ENCODE measurements at places on chromosomes 11 and 22. TPM values are rescaled to one million over a fixed set of nuclear protein-coding genes. Genes with fewer than 3 reads are reported as not detected.

- H3K27me3 ChIP-seq, result no peaks in the 10 kb centered on the region
- no peak overlapping the region for H3K4me3 ChIP-seq
- no peak for DNase-seq
- peaks cover 62% of the 10 kb centered on the region for H3K4me1 ChIP-seq
- no peak overlapping the region for H3K27ac ChIP-seq
Measured at GRCh38 chr11:446891-447290, 3.2 kb upstream of the PTDSS2 start.

The SLC43A3 gene
- 70.4 TPM for total RNA-seq

The HIRA gene
- total RNA-seq, result 17.7 TPM

The SEPTIN5 gene
- 116 TPM for total RNA-seq

- no peak overlapping the region for H3K4me3 ChIP-seq
- H3K27ac ChIP-seq, result no peak overlapping the region
- DNase-seq, result no peak
- no peaks in the 10 kb centered on the region for H3K36me3 ChIP-seq
- peaks cover 31% of the 10 kb centered on the region for H3K4me1 ChIP-seq
- no peaks in the 10 kb centered on the region for H3K27me3 ChIP-seq
Measured at GRCh38 chr11:60910711-60911380, 3.1 kb upstream of the TMEM109 start.

The KRTAP5-8 gene
- total RNA-seq, result 8.9 TPM

- no peak for DNase-seq
- no peaks in the 10 kb centered on the region for H3K36me3 ChIP-seq
- no peaks in the 10 kb centered on the region for H3K4me1 ChIP-seq
- H3K27ac ChIP-seq, result no peak overlapping the region
Measured at GRCh38 chr22:47596176-47596690, 833.8 kb downstream of the TBC1D22A start.

The IL18 gene
- 167 TPM for total RNA-seq

The TMPRSS4 gene
- 2.7 TPM for total RNA-seq

DNA sequence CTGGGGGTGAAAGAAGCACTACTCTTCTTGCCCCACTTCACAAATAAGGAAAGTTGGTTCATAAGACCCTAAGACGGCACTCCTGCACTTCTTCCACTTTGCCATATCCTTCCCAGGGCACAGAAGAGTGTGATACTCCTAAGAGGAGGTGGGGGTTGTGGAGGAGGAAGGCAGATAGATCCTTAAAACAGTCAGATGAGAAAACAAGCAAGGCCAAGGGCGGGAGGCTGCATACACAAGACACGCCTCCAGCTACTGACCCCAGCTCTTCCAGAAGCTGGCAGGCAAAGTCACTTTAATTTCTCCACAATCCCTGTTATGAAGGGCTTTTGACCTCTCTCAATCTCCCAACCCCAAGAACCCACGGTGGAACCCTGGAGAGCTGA is 1.6 kb upstream of the CHRM4 start:
- H3K4me1 ChIP-seq, result peaks cover 43% of the 10 kb centered on the region
- peaks cover 20% of the 10 kb centered on the region for H3K36me3 ChIP-seq
- no peak for DNase-seq
- peaks cover 43% of the 10 kb centered on the region for H3K27me3 ChIP-seq
- H3K27ac ChIP-seq, result no peak overlapping the region
- peak overlapping the region; percentile 54 for H3K4me3 ChIP-seq

DNA sequence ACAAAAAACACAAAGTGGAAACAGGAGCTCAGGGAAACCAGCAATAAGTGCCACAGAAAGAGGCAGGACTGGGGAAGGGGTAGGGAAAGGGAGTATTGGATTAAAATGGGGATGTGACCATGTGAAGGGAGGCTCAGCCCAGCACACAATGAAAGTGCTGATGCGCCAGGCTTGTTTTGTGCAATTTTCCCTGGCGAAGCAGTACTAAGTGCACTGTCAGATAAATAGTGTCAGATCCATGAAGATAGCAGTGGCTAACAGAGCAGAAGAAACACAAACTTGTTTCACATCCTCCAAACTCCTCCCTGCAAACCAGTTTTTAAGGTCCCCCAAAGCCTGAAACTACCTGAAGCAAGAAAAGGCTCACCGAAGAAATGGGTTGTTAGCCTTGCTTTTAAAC is 50.7 kb upstream of the RAPSN start:
- H3K36me3 ChIP-seq, result no peaks in the 10 kb centered on the region
- H3K27ac ChIP-seq, result no peak overlapping the region
- peaks cover 47% of the 10 kb centered on the region for H3K4me1 ChIP-seq
- no peak overlapping the region for H3K4me3 ChIP-seq
- H3K27me3 ChIP-seq, result no peaks in the 10 kb centered on the region

DNA sequence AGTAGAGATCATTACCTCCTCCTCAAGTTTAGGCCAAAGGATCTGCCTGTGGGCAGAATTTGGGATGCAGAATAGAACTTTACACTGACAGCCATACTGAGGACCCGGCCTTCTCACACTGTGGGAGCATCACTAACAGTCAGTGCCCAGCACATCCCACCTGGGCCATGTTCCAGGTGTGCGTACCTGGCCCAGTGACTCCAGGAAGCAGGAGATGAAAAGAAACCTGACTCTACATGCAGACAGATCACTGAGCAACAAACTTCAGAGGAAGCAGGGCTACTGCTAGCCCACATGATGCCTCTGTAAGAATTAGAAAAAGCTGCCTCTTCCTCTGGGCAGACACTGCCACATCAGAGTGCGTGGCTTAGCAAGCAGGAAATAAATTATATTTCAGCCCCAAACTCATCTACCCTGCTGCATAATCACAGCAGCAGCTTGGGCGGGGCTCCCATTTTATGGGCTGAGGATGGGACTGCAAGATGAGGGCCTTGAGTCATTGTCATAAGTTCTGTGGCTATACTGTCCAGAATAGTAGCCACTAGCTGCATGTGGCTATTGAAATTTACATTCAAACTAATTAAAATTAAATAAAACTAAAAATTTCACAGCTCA is 6.0 kb upstream of the LMO2 start:
- H3K27ac ChIP-seq, result peak overlapping the region; percentile 66
- H3K27me3 ChIP-seq, result no peaks in the 10 kb centered on the region
- no peak overlapping the region for H3K4me3 ChIP-seq

The SCGB1C1 gene
- not detected for total RNA-seq

DNA sequence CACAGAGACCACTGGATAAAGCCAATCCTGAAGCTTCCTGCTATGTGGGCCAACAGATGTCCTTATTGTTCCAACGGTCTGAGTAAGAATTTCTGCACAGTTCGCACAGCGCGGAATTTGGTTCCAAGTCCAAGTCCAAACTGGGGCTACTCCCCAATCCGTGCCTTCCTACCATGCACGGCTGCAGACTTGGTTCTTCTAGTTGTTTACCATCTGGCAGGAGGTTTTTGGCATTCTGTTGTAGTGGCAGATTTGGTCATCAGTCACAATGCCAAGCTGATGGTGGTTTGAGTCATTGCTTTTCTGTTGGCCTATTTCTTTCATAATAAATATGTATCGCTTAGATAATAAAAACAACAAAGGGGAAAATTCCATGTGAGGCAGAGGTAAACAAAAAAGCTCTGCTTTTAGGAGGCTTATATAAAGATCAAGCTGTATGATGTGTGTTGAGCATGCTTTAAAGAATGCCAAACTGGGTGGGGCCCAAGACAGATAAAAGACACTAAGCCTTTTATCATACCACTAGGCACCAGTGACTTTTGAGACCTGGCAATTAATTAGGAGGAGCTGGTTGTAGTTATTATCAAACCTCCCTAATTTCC is 52.5 kb upstream of the SYN3 start:
- no peaks in the 10 kb centered on the region for H3K36me3 ChIP-seq
- no peak for DNase-seq
- peaks cover 14% of the 10 kb centered on the region for H3K4me1 ChIP-seq
- H3K4me3 ChIP-seq, result no peak overlapping the region
- H3K27me3 ChIP-seq, result no peaks in the 10 kb centered on the region

DNA sequence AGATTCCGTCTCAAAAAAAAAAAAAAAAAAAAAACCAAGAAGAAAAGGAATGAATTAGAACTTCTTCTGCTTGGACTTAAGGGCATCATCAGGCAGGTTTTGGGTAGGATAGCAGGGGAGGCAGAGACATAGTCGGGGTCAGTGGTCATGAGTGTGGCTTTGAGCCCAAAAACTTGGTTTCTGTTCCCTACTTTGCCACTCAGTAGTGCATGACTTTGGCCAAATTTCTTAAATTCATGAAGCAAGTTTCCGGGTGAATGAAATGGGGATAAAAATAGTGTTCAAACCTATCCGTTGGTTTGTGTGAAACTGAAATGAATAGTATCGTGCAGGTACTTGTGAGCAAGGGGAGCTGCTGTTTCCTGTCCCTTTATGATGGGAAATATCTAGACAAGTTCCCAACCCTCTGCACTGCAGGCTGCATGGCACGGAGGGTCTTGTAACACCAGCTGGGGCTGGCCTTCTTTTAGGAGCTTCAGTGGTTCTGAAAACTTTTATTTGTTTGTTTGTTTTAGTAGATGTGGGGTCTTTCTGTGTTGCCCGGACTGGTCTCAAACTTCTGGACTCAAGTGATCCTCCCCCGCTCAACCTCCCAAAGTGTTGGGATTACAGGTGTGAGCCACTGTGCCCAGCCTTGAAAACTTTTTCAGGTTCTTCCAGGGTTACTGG is 18.4 kb downstream of the NEAT1 start:
- H3K27me3 ChIP-seq, result no peaks in the 10 kb centered on the region
- peaks cover 64% of the 10 kb centered on the region for H3K36me3 ChIP-seq
- H3K27ac ChIP-seq, result peak overlapping the region; percentile 2
- DNase-seq, result peak; percentile 55

The PANX3 gene
- total RNA-seq, result not detected

The FOLR2 gene
- total RNA-seq, result 3.1 TPM

The BTG4 gene
- not detected for total RNA-seq

The MEN1 gene
- total RNA-seq, result 34.5 TPM

DNA sequence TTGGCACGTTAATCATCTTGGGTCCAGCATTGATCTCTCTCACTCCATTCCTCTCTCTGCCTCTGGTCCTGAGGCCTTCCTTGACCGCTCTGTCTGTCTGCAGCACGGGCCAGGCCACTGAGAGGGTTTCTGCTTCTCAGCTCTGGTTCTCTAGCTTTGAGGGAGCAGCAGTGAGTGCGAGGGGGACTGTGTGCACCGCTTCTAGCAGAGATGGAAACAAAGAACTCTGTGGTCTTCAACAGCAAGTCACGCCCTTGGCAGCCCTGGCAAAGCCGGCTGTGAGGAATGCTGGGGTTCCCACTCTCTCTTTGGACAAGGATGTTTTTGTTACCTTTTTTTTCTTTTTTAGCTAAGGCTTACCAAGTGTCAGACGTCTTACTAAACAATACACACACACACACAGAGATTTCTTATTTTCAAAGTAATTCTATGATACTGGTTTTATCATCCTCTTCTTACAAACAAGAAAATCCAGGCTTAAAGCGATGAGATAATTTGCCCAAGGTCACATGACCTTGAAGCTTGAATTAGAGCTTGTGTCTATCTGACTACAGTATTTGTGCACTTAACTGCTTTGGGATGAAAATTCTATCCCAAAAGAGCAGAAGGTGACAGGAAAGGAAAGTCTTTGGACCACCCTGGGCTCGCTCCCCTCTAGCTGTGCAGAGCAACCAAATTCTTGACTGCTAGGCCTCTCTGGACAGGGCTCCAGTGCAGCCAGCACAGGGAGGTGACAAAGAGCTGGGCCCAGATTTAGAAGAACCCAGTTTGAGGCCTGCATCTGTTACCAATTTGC is 293.2 kb downstream of the NTM start:
- no peaks in the 10 kb centered on the region for H3K4me1 ChIP-seq
- no peak for DNase-seq
- H3K27me3 ChIP-seq, result peaks cover 7% of the 10 kb centered on the region
- no peak overlapping the region for H3K27ac ChIP-seq

The NPTXR gene
- total RNA-seq, result 2.4 TPM

The SAA4 gene
- total RNA-seq, result not detected

- no peak for DNase-seq
- no peaks in the 10 kb centered on the region for H3K27me3 ChIP-seq
- H3K4me1 ChIP-seq, result peaks cover 24% of the 10 kb centered on the region
- no peak overlapping the region for H3K27ac ChIP-seq
Measured at GRCh38 chr11:60939855-60940254, 12.1 kb downstream of the SLC15A3 start.

DNA sequence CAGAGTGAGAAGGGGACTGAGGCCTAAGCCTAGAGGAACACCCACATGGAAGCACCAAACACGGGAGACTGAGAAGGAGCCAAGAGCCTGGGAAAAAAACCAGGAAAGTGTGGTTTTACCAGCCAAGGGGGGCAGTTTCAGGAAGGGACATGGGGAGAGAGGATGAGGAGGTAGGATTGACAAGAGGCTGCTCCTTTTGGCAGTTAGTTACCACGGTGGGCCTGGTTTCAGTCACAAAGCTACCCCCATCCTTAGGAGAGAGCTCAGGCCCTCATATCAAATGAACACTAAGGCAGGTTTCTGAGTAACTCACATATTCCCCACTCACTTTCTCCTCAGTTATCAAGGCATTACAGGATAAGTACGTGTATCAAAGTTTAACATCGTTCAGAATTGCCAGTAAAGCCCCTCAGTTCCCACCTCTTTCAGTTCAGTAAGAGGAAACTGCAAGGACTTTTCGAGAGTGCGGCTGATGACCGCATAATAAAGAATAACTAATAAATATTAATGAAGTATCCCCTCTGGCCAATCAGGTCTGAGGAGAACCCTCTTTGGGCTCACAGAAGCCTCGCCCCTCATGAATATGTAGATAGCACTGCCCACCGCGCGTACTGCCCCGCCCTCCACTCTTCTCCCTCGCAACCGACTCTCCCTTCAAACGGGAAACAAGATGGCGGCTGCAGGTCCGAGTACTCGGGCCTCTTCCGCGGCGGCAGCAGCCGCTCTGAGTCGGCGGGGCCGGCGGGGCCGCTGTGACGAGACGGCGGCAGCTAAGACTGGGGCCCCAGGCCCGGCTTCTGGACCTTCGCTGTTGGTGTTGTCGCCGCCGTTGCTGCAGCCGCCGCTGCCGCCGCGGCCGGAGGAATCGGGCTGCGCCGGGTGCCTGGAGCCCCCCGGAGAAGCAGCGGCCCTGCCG is at the start of gene RNF169:
RNF169 (plus strand) TSS at position 639 of the 916 bp plus-strand sequence; CDS start at position 671, 32 bp downstream.
- peak; percentile 98 for DNase-seq
- H3K4me3 ChIP-seq, result peak within 1 kb of the TSS; percentile 66
- H3K27ac ChIP-seq, result peak within 1 kb of the TSS; percentile 94
- H3K27me3 ChIP-seq, result no peaks in the 10 kb centered on the region
- H3K36me3 ChIP-seq, result no peaks in the 10 kb centered on the region

DNA sequence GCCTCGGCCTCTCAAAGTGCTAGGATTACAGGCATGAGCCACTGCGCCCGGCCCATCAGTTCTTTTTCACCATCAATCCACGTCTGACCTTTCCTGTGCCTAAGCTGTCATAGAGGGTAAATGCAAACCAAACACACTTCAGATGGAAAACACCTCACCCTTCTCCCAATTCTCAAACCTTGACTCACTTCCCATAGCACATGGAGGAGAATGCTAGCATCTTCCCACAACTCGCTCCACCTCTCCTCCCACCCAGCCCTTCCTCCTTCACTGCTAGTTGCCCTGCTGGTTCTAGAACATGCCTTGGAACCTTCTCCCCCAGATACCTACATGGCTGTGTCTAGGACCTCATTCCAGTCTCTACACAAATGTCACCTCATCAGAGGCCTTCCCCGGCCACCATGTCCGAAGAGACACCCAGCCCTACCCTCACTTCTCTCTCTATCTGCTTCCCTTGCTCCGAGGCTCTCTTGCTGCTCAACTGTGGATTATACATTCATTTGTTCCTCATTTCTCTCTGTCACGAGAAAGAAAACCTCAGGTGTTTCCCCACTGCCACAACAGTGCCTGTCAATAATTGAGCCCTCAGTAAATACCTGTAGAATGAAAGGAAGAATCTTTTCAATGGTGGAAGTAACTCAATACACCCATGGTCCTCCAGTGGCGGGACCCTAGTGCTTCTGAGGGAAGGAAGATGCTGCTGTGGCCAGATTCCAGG is 21.3 kb upstream of the NCF4 start:
- H3K4me1 ChIP-seq, result no peaks in the 10 kb centered on the region
- no peak for DNase-seq
- H3K4me3 ChIP-seq, result no peak overlapping the region
- peaks cover 35% of the 10 kb centered on the region for H3K27me3 ChIP-seq
- no peak overlapping the region for H3K27ac ChIP-seq
